Activated CD4-positive, CD25-positive, alpha-beta regulatory T cell (primary cell): ENCODE measurements at places on chromosomes 16 and 17.

GRCh38 chr17:11144358-11145233 is 96.4 kb upstream of the SHISA6 start:
- DNase-seq, result no peak

GRCh38 chr17:18937981-18938691 is 13.8 kb upstream of the SLC5A10 start:
- DNase-seq, result no peak

- DNase-seq, result peak; percentile 48
Observed at GRCh38 chr16:57648581-57649442, 19.3 kb upstream of the ADGRG3 start.

GRCh38 chr17:206941-207560 is 25.6 kb upstream of the DOC2B start:
- DNase-seq, result no peak

DNA sequence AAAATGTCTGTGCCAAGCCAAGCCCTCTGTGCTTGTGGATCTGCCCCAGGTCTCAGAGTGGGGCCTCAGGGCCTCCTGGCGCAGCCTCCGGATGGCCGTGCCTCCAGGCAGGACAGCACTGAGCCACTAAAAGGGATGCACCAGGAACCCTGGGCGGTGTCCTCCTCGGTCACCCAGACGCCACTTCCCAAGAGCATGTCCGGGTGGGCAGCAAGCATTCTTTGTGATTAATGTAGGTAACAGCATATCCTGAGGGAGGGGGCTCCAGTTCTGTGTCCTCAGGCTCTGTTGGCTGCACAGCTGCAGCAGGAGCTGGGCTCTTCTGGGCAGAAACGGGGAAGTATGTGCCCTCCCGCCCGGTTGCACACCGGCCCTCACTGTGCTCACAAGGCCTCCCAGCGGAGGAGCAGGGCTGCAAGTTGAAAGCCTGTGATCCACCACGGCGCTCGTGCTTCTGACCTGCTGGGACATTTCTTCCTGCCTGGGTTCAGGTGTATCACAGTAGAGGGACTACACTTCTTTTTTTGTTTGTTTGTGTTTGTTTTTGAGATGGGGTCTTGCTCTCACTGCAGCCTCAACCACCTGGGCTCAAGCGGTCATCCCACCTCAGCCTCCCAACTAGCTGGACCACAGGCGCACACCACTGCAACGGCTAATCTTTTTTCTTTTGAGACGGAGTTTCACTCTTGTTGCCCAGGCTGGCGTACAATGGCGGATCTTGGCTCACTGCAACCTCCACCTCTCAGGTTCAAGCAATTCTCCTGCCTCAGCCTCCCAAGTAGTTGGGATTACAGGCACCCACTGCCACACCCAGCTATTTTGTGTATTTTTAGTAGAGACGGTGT is 37.9 kb upstream of the CHMP6 start:
- no peak for DNase-seq

DNA sequence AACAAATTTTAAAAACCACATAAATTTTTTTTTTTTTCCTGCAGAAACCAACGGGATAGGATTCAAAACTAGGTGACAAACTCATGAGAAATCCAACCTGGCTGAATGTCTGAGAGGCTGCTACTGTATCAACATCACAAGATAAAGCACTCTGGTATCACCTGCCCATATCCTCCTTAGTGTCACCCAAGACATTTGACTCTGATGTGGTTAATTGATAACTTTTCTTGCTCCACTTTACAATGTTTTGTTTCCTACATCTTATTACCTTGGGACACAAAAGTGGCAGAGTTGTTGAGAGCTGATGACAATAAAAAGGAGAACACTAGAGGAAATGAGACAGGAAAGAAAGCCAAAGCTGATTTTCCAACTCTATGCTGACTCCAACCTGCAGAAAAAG is 4.0 kb upstream of the FBXL20 start:
- no peak for DNase-seq

DNA sequence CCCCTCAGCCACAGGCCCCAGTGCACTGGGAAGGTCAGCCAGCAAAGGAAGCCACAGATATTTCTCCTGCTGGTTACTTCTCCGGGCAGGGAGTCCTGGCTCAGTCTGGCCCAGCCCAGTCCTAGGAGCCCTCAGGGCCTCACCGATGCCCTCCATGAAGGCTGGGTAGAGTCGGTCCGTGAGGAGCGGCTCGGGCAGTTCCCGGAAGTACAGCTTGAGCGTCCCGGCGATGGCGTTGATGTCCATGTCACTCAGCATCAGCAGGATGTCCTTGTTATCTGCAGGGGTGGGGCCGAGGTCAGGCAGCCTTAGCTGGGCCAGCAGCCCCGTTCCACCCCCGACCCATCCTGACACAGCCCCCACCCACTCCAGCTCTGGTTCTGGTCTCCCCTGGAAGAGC is 13.7 kb downstream of the TIMM22 start:
- no peak for DNase-seq

DNA sequence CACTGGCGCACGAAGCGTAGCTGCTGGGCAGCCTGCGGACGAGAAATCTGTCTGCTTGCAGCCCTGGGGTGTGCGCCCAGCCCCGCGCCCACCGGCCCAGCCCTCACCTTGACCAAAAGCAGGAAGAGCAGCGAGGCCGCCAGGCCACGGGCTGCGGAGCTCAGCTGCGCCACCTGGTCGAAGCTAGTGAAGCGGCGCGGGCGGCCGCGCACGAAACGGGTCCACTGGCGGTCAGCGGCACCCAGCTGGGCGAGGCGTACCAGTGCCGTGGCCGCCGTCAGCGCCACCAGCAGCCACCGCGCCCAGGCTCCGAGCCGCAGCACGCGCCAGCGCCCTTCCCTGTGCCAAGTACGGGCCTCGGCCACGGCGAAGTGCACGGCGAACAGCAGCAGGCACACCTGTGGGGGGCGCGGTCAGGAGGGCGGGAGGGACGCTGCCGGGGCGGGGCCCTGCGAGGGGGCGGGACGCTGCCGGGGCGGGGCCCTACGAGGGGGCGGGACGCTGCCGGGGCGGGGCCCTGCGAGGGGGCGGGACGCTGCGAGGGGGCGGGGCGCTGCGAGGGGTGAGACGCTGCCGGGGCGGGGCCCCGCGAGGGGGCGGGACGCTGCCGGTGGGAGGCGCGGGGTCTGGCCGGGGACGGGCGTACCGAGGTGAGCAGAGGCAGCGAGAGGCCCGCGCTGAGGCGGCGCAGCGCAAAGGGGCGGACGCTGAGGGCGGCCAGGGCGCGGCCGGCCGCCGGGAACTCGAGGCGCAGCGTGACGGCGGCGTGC is 43.2 kb downstream of the TSC2 start:
- no peak for DNase-seq

- DNase-seq, result no peak
Observed at GRCh38 chr16:9098377-9099090, 7.1 kb downstream of the HAPSTR1 start.

GRCh38 chr17:30819971-30820705 is 4.4 kb downstream of the CRLF3 start:
- DNase-seq, result no peak

GRCh38 chr17:68589086-68589485 is 12.1 kb downstream of the FAM20A start:
- DNase-seq, result no peak

- DNase-seq, result no peak
Observed at GRCh38 chr16:47247690-47248089, 103.9 kb upstream of the NETO2 start.

- no peak for DNase-seq
Observed at GRCh38 chr17:59330053-59330942, 1.2 kb upstream of the YPEL2 start.

DNA sequence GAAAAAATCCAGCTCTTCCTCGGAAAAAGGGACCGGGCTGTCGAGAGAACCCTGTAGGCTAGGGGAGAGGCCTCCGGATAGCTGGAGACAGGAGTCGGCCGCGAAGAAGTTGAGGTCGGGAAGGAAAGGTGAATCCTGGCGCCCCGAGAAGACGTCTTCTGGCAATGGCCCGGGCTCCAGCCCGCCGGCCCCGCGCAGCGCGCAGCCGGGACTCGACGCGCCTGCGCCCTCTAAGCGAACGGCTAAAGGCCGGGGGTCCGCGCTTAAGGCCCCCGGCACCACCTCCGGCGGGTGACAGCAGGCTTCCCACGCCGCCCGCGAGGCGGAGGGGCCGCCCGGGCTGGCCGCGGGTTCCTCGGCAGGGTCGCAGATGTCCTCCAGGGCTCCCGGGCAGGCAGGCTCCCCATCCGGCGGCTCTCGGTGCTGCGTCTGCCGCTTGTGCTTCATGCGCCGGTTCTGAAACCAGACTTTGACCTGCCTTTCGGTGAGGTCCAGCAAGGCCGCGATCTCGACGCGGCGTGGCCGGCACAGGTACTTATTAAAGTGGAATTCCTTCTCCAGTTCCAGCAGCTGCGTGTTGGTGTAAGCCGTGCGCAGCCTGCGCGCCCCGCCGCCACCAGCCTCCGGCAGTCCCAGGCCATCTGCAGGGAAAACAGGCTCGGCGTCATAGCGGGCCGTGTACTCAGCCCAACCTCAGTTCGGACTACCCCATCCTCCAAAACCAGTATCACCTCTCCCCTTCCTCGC is 1.6 kb downstream of the HOXB2 start:
- DNase-seq, result no peak

- DNase-seq, result no peak
Observed at GRCh38 chr16:53081686-53082407, 27.1 kb downstream of the CHD9 start.

GRCh38 chr16:48182979-48183537 is 27.3 kb upstream of the ABCC12 start:
- DNase-seq, result no peak

DNA sequence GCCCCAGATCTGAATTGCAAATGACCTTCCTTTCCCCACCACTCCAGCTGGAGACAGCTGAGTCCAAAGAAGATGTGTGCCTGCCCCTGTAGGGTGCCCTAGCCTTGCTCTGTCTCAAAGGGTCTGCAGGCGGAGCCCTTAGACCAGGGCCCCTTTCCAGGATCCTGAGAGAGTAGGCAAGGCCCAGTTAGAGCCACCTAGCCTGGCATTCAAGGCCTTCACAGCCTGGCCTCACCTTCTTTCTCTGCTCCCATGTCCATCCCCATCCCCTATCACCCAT is 66.6 kb upstream of the LHX1 start:
- DNase-seq, result no peak

DNA sequence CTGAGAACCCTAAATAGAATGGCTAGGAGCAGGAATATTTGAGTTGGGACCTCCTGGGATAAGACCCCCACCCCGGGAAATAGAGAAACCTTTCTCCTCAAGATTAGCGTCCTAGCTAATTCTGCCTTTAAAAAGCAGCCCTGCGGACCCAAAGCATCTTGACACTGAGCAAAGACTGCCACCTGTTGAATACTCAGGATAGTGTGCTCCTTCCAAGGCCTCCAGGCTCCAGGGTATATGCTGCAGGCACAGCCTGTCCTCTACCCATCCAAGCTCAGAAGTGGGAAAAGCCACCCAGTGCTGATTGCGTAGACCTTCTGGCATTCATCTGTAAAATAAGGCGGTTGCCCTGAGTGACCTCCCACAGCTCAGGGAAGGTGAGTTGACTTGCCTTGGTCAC is 456.2 kb upstream of the DYNLRB2 start:
- DNase-seq, result no peak

GRCh38 chr17:70136131-70136530 is 33.2 kb upstream of the KCNJ2 start:
- DNase-seq, result no peak

DNA sequence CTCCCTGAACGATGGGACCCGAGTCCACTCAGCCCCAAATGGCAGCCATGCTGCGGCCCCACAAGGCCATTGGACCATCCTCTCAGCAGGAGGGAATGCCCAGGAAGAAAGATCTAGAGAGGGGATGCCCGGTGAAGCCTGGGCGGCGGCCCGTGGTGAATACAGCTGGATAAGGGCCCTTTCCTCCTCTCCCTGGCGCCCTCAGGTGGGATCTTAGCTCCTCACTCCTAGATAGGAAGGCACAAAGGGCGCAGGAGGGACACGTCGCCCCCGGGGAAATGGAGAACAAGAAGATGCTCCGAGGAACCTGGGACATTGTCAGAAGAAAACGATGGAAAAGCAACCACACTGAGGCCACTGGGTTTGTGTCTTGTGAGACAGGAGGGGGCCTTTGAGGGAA is 2.5 kb downstream of the CD300C start:
- DNase-seq, result no peak

DNA sequence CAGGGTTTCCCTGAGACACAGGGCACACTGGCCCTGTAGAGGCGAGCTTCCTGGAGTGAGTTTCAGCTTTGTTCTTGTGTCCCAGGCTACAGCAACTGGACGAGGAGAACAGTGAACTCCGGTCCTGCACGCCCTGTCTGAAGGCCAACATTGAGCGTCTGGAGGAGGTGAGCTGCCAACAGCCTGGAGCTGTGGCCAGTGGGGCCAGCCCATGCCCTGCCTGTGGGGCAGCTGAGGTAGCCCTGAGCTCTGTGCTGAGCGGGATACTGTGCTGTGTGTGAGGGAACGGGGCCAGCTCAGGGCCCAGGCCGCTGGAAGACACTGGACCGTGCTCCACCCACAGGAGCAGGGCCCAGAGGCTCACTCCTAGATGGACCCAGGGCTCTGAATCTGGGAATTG is 8.7 kb upstream of the CAPN15 start:
- DNase-seq, result no peak

DNA sequence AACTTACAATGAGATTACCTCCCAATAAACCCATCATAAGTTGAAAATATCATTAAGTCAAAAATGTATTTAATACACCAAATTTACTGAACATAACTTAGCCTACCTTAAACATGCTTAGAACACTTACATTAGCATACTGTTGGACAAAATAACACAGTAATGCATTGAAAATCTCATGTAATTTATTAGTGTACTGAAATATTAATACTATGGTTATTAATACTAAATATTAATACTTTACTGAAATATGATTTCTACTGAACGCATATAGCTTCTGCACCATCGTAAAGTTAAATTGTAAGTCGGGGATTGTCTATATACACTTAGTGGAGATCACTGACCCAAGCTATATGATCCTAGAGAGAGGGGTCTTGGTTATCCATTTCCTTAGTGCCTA is 4.3 kb downstream of the USP32 start:
- no peak for DNase-seq

GRCh38 chr16:24890746-24891145 is 45.0 kb downstream of the SLC5A11 start:
- no peak for DNase-seq

DNA sequence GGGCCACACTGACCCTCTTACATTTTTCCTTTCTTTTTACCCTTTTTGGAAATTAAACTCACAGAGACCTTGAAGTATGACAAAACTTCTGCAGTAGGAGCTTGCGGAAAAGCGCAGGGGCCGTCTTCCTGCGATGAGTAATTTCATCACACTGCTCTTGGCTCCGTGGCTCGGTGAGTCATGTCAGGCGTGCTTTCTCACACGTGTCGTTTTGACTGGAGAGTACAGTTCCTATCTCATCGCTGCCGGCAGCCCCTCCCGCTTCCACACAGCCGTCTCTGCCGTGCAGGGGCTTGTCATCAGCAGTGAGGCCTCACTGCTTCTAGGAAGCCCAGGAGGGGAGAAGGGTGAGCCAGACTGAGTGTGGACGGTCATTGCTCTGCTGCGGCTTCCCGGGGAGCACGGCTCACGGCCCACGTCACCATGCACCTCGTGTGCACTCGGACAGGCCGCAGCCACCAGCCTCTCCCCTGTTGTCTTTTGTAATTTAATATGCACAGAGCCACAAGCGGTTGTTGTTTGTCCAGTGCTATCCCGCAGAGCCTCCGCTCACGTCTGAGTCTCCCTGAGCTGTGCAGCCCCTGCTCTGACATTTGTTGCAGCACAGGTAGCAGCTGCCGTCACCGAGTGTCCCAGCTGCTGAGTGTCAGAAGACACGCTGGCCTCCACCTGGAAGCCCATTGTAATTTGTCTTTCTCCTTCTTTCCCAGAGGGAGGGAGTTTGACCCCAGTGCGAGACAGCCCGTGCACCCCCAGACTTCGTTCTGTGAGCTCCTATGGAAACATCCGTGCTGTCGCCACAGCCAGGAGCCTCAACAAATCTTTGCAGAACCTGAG is 99.4 kb upstream of the CHMP6 start:
- DNase-seq, result peak; percentile 74
